ENCODE measurements at places on chromosomes 2 and 18.

GRCh38 chr2:229930656-229931055 is 8.4 kb downstream of the FBXO36 start:
- no peak for DNase-seq

- peak; percentile 30 for DNase-seq
These were observed 53.4 kb upstream of the SETBP1 start for GRCh38 chr18:44627280-44627679.

- no peak for DNase-seq
These were observed at the start of gene GPR55 for GRCh38 chr2:230924470-230925341. Gene GPR55 (minus strand): TSS chr2:230925242. CDS start chr2:230910962, 14,280 bp downstream.

GRCh38 chr2:150484461-150485021 is 2.9 kb downstream of the RND3 start:
- no peak for DNase-seq

DNA sequence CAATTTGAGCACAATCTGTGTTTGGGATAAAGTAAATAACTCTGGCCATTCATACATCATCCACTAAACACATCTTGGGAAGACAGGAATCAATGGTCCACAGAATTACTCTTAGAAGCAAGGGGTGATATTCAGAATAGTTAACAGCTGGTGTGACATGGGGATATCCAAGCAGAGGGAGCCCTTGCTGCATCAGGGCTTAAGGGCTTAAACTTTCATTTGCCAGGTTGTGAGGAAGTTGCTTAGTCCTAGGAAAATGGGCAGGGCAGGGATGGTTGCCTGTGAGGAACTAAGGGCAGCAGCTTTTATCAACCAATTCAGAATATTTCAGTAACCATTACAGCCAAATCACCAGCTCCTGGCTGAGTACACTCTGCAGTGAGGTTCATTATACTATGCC is 2.0 kb upstream of the ITGA6 start:
- no peak for DNase-seq

DNA sequence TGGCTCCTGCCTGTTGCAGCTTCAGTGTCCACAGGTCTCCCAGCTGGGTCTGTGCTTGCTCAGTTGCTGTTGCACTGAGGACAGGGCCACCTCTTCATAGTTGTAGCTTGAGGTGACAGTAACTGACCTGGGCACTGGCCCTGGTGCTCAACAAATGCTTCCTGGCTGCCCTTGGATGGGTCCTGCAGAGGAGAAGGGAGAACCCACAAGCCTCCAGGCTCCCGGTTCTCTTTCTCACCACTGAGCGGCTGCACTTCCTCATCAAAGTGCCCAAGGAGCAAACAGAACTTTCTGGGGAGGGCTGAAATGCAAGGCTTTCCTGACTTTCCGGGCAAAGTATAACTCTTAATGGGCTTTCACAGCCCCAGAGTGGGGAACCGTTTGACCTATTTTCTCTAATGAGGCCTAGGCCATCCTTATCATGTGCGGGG is 38.7 kb downstream of the LCT start:
- DNase-seq: no peak

DNA sequence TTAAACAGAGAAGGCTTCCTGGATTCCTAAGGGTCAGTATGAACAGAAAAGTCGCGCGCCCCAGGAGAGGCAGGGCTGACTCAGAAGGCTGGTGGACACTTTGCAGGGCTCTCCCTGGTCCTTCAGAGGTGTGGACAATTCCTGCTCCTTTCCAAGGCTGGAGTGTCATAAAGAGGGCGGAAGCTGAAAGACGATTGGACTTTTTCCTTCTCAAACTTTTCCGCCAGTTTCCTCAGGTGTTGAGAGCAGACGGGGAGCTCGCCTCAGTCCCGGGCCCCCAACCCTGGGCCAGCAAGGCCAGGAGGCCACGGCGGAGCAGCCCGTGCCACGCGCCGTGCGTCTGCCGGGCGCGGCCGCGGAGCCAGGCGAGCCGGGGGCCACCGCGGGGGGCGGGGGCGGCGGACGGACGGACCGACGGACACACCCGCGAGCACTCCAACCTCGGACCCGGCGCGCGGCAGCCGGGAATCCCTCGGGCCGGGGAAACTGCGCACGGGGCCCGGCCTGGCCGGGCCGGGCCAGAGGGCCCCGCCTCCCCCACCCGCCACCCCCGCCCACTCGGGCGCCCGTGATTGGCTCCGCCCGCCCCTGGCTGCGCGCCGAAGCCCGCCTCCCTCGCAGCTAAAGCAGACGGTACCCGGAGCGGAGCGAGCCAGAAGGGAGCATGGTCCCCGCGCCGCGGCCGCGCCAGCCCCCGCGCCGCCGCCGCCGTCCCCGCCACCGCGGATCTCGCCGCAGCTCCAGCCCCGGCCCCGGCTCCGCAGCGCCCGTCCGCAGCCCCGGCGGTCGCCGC is at the start of gene KLHL29:
Gene KLHL29 (plus strand): TSS at position 629 of the 793 bp plus-strand sequence. CDS start 177,018 bp downstream, outside the sequence.
- peak; percentile 87 for DNase-seq

DNA sequence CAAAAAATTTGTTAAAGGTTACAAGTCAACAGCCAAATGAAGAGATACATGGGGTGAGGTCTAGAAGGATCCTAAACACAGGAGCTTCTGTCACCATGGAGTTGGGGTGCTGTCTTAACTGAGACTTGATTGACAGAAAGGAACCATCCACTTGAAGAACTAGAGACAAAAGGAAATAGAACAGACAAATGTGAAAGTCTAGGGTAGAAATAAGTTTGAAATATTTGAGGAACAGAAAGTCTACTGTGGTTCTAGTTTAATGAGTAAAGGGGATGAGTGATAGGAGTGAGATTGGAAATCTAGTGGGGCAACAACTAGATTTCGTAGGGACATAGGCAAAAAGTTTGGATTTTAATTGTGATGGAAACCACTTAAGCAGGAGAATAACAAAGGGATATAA is 18.7 kb downstream of the RBBP8 start:
- no peak for DNase-seq

DNA sequence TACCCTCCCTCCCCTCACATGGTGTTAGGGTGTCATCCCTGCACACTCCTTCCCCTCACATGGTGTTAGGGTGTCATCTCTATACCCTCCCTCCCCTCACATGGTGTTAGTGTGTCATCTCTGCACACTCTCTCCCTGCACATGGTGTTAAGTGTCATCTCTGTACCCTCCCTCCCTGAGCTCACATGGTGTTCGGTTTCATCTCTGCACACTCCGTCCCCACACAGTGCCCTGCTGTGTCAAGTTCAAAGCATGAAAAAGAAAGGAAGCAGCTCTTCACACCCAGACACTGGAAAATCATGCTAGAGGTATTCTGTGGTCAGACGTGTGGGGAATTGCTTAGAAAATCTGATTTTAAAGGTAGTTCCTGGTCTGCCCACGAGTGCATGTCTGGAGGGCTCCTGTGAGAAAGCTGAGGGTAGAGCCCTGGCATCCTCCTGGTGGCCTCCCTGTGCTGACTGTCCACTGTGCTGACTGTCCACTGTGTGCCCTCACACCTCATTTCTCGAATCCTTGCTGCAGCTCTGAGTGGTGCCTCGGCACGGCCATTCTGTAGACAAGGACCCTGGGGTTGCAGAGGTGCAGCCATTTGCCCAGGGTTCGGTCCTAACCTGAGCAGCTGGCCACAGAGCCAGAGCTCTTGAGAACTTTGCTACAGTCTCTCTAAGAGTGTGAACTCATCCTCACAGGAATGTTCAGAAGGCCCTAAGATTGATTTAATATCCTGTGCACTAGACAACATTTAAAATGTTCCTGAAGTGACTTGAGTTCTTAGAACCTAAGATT is 69.1 kb upstream of the NFATC1 start:
- peak; percentile 13 for DNase-seq

GRCh38 chr2:99150706-99151105 is 4.0 kb downstream of the TSGA10 start:
- no peak for DNase-seq

DNA sequence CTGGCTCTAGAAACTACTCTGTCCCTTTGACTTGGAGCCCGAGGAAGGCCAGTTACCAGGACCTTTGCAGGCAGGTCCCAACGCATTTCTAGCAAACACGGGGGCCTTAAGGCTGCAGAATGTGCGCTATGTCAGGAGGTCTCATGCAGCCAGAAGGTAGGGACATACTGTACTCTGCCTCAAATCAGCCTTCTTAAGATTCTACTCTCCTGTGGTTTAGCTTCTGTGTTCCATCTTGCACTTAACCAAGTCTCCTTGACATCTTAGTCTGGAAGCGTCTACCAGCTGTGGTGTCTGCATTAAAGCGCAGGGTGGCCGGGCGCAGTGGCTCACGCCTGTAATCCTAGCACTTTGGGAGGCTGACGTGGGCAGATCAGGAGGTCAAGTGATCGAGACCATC is 65.5 kb downstream of the STEAP3 start:
- no peak for DNase-seq

GRCh38 chr2:1972422-1972821 is 228.1 kb upstream of the PXDN start:
- DNase-seq: peak; percentile 83

DNA sequence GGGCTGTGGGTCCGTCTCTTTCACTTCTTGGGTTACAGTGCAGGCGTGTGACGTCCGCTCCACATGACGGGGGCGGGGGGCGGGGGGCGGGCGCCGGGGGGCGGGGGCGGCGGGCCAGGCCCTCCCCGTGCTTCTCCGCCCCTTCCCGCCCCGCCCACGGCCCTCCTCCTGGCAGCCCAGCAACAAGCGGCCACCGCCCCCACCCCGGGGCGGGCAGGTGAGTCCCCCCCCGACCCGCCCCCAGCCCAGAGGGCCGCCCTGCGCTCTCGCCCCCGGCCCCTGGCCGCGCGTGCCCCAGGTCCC is 3.6 kb downstream of the ZNF516 start:
- DNase-seq: peak; percentile 85

GRCh38 chr18:73942081-73942625 is 205.5 kb downstream of the FBXO15 start:
- no peak for DNase-seq

DNA sequence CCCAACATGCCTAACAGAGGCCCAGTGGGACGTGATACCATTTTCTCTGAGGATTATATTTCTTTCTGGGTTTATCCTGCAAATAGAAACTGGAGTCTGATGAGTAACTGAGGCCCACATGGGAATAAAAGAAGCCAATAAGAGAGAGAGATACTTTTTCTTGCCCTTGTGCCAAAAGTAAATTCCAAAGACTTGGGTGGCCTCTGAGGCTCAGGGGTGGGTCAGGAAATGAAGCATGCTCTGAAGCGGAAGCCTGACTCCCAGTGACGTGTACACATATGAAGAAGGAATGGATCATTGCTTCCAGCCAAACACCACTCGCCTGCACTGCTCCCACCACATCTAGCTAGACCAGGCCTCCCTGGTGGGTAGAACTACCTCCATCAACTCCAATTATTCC is 273.6 kb upstream of the NCKAP5 start:
- DNase-seq: peak; percentile 90

GRCh38 chr2:42137125-42137841 is 31.9 kb upstream of the EML4 start:
- DNase-seq: no peak

DNA sequence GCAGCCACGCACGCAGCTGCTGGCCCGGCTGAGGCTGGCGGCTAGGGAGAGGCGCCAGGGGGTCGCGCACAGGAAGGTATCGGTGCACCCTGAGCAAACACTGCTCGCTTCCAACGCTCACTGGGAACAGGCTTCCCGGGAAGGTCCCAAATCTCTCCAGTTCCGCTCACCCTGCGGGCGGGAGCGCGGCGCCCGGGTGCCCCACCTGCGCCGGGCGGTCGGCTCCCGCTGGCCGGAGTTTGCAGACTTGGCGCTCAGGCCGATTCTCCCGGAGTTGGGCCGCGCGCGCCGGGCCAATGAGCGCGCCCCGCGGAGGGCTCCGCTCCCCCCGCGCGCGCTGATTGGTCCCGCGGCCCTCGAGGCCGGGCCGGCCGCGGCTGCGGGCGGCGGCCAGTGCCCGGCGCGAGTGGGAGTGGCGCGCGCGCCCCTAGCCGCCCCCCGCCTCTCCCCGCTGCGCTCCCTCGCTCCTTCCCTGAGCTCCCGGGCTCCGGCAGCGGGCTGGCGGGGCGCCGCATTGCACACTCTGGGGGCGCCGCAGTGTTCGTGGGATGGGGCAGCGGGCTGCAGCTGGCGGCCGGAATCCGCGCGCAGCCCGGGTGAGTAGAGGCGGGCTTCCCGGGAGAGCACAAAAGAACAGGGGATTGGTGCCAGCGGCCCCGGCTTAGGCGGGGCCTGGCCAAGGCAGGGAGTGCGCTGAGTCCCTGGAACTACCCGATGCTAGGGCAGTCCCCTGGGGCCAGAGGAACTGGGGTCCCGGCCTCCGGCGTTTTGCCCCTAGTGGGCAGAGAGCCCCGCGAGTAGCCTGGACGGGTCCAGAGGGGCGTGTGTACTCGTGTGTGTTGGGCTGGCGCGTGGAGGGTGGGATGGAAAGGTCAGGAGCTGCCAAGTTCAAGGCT is at the start of gene LYPD6:
Gene LYPD6 (plus strand): TSS at position 461 of the 896 bp plus-strand sequence. CDS start 107,122 bp downstream, outside the sequence.
- peak; percentile 92 for DNase-seq

DNA sequence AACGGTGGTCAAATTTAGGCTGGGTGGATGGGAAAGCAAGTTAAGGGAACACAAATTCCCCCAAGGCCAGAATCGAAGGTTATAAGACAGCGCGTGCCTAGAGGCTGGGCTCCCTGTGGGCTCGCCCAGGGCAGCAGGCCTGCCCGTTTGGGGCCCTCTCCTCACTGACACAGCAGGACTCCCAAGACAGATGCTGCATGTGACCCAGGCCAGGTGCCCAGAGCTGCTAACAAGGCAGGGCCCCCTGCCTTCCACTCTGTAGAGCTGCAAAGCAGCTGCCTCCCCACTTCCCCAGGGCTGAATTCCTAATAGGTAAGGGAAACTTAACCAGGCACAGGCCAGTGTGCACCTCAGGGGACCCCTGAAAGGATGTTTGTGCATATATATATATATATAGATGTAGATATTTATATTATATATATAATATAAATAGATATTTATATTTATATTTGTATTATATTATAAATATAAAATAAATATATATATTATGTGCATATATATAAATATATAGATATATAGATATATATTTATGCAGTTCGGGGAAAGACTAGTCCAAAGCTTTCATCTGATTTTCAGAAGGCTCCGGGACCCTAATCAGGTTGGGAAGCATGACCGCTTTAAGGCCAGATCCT is 43.7 kb downstream of the TMEM37 start:
- no peak for DNase-seq

DNA sequence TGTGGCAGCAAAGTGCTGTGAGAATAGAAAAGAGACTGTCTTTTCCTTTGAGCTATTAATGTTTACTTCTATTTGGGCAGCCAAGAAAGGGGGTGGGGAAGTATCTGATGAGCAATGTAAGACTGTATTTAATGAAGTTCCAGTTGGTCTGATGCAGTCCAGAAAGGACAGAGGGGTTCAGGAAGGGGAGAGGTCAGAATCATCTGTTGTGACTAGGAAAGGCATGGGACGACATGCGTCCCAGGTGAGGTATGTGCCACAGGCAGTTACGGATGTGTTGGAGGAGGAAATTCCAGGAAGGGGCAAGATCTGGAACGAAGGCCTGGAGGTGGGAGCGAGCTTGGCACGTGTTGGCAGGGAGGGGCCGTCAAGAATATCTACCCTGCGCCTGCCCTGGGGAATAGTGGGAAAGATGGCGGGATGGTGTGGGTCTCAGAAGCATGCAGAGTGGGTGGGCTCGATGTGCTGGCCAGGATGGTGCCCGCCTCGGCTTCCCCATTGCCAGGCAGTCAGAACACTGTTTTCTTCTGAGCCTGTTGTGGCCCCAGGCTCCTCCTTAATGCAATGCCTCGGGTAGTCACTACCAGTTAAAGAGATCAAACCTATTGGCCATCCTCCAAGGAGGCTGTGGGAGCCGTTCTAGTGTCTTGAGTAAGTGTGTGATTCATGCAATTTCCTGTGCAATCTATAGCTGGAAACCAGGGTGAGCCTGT is 57.8 kb upstream of the TXNDC2 start:
- peak; percentile 45 for DNase-seq

GRCh38 chr2:170723446-170723958 is 8.4 kb downstream of the SP5 start:
- DNase-seq: no peak

GRCh38 chr2:105038383-105039061 is 653 bp downstream of the MRPS9 start:
- DNase-seq: no peak
